ENCODE measurements at places on chromosomes 16 and 17.

- DNase-seq, result peak; percentile 60
Measured at GRCh38 chr16:49513040-49513439, 139.4 kb downstream of the C16orf78 start.

- no peak for DNase-seq
Measured at GRCh38 chr16:57471209-57471608, 8.7 kb downstream of the POLR2C start.

GRCh38 chr17:1222321-1222720 is 42.5 kb upstream of the ABR start:
- DNase-seq, result no peak

DNA sequence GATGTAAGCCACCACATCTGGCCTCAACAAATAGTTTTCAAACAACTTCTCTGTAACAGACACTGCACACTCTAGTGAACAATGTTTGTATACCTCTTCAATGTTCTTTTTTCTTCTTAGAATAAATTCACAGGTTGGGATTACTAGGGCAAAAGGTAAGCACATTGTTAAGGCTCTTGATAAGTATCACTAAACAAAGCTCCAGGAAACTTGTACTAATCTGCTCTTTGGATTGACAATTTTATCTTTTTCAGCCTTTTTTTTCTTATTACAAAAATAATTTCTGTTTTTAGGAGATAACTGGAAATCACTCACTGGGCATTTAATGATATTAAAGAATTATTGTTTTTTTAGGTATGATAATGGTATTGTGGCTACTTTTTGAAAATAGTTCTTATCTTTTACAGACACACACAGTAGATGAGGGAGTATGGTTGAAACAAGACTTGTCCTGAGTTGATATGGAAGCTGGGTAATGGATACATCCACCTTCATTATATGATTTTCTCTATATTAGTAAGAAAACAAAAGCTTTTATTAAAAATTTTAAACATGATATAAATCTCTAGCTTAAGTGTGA is 7.7 kb upstream of the MPRIP start:
- DNase-seq, result no peak

DNA sequence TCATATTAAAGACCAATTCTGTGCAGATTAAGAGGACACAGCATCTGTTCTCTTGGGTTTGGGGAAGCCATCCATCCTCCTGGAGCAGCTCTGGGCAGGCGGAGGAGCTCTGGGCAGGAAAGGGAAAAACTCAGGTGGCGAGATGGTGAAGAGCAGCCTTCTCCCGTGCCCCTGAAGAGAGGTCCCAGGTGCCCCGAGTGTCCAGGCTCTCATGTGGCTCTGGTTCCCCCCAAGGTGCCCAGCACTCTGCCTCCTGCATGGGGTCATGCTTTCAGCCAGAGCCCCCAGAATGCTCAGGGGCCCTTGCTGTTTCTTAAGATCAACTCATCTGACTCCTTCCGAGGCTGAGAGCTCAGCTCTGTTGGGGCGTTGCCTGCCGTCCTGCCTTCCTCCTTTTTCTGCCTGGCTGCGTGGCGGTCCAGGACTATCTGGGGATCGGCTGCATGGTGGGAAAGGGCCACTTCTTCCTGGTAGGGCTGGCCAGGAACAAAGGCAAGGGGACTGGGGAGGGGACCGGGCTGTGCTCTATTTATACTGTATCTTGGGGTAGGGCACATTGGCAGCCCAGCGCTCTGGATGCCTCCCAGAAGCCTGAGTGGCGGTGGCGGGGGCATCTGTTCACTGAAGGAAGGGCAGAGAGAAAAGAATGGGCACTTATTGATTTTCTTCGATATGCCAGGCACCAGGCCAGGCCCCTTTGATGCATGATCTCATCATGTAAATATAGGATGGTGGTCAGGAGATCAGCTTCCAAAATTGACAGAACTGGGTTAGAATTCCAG is 103.2 kb upstream of the SDK2 start:
- no peak for DNase-seq

GRCh38 chr17:70661342-70662222 is 492.2 kb downstream of the KCNJ2 start:
- DNase-seq, result no peak

DNA sequence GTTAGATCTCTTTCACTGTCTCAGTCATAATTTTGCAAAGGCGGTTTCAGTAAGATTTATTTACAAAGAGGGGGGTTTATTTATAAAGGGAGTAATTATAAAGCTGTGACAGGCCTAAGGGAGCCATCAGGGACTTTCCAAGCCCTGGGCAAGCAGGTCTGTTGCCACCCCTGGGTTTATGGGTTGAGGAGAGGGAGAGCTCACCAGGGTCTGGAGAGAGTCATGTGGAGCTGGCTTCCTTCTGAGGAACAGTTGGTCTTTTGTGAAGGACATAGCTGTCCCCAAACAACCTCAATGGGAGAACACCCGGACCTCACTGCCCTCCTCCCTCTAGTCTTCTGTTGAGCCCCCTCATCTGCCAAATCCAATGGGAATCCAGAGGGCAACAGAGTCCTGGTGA is 9.8 kb downstream of the ITGAM start:
- DNase-seq, result no peak

DNA sequence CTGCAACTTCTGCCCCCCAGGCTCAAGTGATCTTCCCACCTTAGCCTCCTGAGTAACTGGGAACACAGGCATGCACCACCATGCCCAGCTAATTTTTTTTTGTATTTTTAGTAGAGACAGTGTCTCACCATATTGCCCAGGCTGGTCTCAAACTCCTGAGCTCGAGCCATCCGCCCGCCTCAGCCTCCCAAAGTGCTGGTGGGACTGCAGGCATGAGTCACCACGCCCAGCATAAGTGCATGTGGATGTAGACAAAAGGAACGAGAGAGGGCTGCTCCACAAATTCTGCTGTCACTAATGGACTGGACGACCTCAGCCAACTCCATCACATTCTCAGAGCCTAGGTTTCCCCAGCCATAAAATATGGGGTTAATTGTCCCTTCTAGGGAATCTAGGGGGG is 7.7 kb upstream of the SP2 start:
- DNase-seq, result no peak

DNA sequence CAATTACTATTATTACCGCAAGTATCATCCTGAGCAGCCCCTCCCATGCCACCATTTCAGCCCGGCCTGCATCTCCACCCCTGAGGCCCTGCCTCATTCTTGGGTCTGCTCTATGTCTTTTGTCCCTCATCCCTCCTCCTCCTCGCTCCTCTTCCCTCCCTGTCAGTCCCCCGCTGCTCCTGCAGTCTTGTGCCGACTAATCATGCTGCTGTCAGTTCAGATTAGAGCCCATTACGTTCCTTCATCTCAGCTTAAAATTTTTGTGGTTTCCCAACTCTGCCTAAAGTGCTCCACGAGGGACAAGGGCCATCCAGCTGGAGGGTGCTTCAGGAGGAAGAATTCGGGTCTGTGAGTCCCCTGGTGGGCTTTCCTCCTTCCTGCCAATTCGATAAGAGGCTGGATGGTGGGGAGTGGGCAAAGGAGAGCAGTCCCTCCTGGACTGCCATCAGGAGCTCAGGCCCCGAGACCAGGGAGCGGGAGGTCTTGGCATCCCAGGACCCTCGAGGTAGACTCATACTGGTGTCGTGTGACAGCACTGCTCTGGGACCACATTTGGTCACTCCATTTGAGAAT is 32.9 kb upstream of the GOSR2 start:
- DNase-seq, result no peak

DNA sequence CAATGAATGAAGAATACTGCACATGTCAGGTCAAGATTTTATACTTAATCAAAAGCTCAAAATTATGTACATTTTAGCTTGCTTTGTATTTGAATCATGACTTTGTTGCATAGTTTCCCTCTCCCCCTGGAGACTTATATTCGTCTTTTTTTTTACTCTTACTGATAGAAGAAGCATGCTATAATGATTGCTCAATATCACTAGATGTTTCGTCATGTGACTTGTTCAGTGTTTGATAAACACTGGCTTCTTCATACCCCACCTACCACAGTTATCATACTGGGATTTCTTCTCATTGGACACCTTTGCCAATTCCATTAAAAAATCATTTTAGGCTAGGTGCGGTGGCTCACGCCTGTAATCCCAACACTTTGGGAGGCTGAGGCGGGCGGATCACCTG is 148.7 kb downstream of the FTO start:
- no peak for DNase-seq

DNA sequence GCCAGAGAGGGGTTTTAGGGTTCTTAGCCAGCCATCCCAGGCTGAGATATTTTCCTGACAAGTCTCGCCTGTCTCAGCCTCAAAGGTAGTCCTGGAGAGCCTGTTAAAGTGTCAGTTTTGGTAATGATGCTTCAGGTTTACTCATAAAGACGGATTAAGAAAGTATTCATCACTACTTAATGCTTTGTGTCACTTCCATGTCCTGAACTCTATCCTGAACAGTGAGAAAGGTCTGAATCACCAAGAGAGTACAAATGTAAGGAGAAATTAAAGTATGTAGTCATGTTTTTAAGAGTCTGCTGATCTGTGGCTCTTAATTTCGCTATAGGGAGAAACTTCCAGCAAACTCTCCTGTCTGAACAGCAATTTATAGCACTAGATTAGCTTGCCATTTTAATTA is 14.0 kb downstream of the RPGRIP1L start:
- no peak for DNase-seq

- peak; percentile 64 for DNase-seq
Measured at GRCh38 chr17:7634384-7634783, 4.4 kb downstream of the SHBG start.

DNA sequence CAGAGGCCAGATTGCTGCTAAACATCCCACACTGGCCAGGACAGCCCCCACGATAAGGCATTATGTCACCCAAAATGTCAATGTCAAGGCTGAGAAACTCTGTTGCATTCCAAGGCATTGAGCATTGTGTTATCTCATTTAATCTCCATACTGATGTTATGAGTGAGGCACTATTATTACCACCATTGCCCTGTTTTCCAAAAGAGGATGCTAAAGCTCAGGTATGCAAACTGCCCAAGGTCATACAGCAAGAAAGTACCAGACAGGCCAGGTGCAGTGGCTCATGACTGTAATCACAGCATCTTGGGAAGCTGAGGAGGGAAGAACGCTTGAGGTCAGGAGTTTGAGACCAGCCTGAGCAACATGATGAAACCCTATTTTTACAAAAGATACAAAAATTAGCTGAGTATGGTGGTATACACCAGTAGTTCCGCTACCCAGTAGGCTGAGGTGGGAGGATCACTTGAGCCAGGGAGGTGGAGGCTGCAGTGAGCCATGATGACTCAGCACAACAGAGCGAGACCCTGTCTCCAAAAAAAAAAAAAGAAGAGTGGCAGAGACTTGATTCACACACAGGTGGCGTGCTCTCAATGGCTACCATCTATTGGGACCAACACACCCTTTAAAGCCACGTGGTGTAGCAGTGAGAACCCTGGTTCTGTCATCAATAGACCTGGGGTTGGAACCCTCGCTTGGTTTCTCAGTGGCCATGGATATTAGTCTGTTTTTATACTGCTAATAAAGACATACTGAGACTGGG is 58.8 kb upstream of the GRIN2A start:
- no peak for DNase-seq
